Nephron progenitor cell (in vitro differentiated cells): ENCODE measurements at places on chromosomes 6 and 20.
A peak's percentile ranks its signal among the peaks of the same experiment; 100 is the strongest.

- DNase-seq: peak; percentile 51
Measured at GRCh38 chr6:109791301-109791700, 100.2 kb downstream of the FIG4 start.

GRCh38 chr6:134853111-134854055, 96.5 kb downstream of the ALDH8A1 start:
- DNase-seq: no peak

- no peak for DNase-seq
Measured at GRCh38 chr6:157223021-157223430, 100.3 kb downstream of the TMEM242 start.

DNA sequence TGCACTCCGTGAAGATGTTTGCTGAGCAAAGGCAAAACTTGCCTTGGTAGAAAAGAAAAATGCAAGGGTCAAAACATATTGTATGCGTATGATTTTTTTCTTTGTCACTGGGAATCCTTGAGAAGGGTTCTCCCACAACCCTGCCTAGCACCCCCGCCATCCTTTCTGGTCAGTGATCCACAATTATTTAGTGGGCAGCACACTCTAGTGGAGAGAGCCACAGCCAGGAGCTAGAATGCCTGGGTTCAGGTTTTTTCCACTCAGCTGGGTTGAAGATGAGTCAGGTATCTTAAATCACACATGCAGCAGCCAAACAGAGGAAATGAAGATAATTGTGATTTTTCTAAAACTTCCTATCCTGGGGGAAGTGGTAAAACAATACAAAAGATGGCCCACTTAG, 243.1 kb downstream of the PKHD1 start:
- DNase-seq: peak; percentile 35

- DNase-seq: no peak
Measured at GRCh38 chr6:149140137-149140909, 177.2 kb upstream of the TAB2 start.

DNA sequence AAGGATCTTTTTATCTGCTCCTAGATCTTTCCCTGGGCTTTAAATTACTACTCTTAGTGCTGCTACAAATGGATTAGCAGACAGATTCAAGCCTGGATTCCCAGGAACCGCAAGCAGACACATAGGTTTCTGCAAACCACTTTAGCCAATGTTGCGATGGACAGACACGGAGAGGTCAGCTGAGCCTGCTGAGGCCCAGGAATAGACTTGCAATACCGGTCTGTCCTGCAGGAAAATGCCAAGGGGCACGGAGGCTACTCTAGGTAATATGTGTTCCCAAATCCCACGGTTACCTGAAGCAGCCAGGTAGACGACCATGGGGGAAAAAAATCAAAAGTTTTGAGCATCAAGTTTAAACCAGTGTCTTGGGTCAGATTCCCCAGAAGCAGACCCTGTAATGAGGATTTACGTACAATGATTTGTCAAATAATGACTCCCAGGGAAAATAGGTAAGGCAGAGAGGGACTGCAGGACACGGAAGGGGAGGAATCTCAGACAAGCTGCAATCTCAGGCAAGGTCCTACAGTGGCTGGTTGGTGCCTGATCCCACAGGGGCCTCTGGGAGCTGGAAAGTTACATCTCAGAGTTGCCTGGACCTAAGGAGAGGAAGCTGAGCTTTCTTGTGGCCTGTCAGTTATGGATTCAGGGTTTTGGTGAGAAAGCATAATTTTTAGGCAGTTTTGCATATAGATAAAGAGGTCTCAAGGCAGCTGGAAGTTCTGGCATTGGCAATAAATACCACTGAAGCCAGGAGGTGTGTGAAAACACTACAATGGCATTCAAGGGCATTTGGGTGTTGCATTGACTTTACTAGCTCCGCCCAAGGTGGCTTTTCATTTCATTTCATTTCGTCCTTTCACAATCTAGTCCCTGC, 12.5 kb downstream of the OTOR start:
- DNase-seq: no peak

DNA sequence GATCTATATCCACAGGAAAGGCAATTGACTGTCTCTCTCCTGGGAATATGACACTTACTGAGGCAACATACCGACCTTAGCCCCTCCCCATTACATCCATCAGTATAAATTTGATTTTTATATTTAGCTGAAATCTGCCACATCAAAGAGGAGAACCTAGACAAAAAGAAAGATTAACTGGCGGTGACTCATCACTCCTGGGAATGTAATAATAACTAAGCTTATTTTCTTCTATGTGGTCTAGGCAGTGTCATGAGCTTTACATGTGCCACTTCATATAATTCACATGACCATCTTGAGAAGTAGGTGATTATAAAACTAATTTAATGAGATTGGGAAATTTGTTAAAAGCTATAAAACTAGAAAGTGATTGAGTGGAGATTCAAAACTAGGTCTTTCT, 520.0 kb upstream of the HS3ST5 start:
- no peak for DNase-seq

DNA sequence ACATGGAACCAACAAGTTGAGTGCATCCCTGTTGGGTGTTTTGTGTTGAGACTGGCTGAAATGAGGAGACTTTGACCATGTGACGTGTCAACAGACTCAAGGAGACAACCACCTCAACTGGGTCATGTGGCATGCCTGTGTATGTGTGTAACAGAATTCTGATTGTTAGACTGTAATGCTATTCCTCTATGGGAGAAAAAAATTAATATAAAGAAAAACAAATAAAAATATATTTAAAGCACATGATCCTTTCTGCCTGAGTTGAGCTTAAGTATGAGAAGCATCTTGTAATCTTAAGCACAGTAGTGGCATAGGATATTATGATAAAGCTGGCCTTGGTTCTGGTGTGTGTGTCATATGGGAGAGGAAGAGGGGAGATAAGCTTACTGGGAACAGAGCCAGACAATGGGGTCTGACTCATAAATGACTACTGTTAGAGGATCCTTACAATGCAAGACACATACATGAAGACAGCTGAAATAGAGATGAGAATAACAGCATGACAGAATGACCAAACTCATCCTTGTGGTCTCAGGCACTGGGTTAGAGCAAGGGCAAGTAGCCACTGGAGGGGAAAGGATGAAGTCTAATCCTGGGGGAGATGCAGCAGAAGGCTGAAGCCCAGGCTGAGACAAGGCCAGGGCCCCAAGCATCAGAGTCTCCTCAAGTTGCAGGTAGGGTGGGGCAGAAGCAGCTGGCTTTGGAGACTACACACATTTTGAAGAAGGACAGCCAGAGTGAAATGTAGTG, 9.2 kb downstream of the TP53INP2 start:
- DNase-seq: no peak

DNA sequence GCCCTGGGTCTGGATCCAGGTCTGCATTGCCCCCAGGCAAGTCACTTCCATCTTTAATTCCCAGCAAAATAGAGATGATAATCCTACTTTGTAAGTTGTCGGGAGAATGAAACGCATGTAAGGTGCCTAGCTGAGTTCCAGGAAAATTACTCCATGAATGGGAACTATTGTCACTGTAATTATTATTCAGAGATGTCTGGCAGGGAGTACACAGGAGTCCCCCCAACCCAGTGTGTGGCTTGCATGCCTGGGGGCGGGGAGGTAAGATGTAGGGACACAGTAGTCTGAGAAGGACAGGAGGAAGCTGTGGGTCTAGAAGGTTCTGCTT, 85.4 kb downstream of the CD40 start:
- no peak for DNase-seq

DNA sequence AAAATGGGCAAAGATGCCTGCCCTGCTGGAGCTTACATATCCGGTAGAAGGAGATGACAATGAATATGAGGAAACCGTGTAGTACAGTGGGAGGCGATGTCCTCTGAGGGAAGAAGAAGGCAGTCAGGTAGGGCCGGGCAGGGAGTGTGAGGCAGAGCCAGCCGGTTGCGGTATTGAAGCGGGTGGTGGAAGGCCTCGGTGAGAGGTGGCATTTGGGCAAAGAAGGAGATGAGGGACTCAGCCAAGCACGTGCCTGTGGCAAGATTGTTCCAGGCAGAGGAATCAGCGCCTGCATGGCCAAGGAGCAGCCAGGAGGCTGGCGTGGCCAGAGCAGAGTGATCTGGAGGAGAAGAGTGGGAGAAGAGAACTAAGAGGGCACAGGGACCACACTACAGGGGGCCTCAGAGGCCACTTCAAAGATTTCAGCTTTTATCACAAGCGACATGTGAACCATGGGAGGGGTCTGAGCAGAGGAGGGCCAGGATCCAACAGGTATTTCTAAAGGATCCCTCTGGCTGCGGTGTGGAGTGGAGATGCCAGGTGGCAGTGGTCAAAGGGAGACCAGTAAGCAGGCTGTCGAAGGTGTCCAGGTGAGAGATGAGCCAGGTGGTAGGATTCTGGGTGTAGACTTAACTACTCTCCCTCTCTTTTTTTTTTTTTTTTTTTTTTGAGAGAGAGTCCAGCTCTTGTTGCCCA, 13.8 kb downstream of the MDFI start:
- no peak for DNase-seq

GRCh38 chr6:132214716-132215115, 186.6 kb downstream of the MOXD1 start:
- DNase-seq: no peak

GRCh38 chr20:43961541-43962471, 47.2 kb downstream of the TOX2 start:
- no peak for DNase-seq

DNA sequence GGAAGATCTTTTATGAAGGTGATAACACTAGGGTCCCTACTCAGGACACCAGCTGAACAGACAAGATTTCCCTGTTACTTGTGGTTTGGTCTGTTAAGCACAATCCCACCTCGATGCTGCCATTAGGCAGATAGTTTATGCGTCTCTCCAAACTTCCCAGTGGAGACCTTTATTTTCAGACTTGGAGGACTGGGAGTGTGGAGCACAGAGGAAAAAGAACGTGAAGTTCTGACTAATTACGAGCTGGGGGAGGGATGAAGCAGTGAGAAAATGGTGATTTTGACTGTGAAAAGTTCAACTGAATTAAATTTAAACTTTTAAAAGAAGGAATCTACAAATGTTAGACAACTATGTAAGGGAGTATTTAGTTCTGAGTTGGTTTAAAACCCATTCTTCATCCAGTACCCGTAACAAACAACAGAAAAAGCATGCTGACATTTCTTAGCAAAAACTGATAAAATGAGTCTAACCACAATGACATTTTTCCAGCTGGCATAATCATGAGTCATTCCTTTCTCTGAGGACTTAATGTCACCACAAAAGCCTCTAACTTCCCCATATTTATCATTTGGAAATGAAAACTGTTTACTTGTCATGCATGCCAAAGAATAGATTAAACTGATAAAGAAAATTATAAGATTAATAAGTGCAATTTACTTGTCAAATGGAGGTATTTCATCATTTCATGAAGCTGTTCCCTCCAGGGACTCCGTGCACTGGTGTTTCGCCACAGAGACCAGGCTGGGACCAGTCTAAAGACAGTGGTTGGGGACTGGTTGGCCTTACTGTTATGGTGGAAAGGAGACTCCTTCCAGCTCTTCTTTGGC, 113.3 kb upstream of the SSTR4 start:
- DNase-seq: no peak

DNA sequence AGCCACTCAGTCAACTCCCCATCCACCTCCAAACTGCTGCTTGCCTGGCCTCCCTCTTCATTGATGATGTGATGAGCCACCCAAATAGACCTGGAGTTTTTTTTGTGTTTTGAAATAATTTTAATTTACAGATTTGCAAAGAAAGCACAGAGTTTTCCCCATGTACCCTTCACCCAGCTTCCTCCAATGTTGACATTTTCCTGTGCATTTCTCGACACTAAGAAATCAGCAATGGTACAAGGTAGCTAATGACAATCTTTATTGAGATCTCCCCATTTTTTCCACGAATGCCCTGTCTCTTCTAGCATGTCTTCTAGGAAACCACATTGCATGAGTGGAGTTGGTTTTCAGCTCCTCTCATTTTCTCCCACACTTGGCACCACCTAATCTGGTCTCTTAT, 30.1 kb downstream of the PPP1R14C start:
- DNase-seq: no peak

GRCh38 chr6:101909366-101909765, 515.9 kb downstream of the GRIK2 start:
- DNase-seq: no peak

- DNase-seq: peak; percentile 76
Measured at GRCh38 chr6:138107078-138107751, at the start of gene PERP. Gene PERP, minus strand, starts transcription at chr6:138107419. Its CDS starts 79 bp downstream, at chr6:138107340.

DNA sequence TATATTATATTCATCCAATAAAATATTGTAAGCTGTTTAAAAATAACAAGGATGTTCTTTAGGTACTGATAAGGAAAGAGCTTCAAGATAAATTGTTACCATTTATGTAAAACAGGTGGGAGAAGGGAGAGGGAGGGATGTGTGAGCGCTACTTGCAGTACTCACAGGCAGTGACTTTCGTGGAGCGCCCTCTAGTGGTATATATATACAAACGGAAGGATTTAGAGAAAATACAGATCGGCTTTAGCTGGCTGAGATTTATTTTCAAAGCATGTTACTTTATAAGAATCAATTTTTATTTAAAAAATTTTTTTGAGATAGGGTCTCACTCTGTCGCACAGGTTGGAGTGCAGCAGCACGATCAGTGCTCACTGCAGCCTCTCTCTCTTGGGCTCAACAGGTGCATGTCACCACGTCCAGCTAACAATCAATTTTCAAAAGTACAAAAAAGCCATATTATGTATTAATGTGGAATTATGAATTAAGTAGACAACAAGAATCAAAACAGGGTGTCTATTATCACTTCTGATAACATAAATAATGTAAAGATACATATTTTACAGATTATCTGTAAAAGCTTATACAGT, 3.3 kb upstream of the MOG start:
- DNase-seq: peak; percentile 49

- no peak for DNase-seq
Measured at GRCh38 chr6:143140767-143141166, 80.1 kb downstream of the AIG1 start.

DNA sequence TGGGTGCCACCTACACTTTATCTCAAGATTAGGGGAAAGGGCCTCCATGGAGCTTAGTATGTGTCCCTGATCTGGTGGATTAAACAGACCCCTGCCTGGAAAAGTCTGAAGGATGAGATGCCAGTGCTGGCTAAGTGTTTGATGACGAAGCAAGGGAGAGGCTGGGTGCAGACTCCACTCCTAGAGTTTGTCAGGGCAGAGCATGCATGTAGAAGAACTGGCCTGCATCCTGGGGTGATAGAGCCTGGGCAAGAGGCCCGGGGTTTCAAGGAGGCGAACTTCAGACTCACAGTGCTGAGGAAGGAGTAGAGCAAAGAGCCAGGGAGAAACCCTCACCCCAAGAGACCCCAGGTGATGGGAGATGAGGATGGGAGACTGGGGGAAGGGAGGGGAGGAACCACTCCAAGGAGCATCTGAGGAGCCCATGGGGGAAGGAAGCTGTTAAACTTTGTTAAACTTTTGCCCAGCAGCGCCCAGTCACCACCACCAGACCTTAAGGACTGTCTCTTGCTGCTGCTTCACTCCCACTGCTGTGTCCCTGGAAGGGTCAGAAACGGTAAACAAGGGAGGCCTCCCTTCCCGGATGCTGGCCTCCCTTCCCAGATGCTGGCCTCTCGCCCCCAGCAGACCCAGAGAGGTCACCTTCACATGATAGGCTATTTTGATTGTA, 61.6 kb downstream of the RPRD1B start:
- DNase-seq: no peak

GRCh38 chr6:139364302-139364981, 10.0 kb downstream of the CITED2 start:
- DNase-seq: peak; percentile 4

- DNase-seq: no peak
Measured at GRCh38 chr6:75489025-75489424, 4.6 kb downstream of the FILIP1 start.
